Stimulated activated CD4-positive, alpha-beta T cell treated with anti-CD3 and anti-CD28 coated beads, Interleukin-2, amount 100 ng/mL, for 24 hours (primary cell): ENCODE measurements at places on chromosomes 12 and 14.

DNA sequence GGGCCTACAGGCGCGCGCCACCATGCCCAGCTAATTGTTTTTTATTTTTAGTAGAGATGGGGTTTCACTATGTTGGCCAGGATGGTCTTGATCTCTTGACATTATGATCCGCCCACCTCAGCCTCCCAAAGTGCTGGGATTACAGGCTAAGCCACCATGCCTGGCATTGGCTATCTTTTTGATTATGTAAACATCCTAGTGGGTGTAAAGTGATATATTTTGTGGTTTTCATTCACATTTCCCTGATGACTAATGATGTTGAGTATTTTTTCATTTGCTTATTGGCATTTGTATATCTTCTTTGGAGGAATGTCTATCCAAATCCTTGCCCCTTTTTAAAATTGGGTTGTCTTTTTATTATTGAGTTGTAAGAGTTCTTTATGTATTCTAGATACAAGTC lies 16.3 kb downstream of the CREBL2 start:
- no peak for DNase-seq

DNA sequence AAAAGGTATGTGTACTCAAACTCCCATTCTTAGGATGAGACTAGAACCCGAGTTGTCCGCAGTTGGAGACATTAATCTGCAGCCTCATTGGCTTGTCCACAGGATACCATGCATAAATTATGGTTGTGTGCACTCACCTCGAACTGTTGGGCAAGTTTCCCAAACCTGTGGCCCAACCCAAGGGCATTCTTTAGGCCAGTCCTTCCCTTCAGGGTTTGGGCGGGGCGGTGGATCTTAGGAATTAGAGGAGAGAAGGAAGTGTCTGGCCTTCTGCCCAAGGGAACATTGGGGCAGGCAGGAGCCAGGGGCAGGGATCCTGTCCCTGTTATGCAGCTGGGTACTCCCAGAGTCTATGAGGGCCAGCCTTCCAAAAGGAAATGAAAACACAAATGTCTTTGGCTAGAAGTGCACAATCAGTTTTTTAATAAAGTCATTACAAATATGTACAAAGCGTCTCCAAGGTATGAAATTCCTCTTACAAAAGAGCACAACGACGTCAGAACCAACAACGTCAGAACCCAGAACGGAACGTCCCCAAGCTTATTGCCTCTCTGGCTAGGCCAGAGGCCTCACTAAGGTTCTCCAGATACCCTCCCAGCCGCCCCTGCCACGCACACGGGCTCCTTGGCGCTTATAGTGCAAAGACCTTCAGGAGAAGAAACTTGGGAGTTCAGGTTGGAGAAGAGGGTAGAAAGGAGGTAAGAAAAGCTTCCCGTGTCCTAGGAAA lies 25.3 kb downstream of the HRK start:
- DNase-seq = no peak

- DNase-seq = no peak
Measured at GRCh38 chr14:67457782-67458181, 30.7 kb downstream of the TMEM229B start.

GRCh38 chr12:107843351-107844311 lies 69.1 kb downstream of the ASCL4 start:
- no peak for DNase-seq

DNA sequence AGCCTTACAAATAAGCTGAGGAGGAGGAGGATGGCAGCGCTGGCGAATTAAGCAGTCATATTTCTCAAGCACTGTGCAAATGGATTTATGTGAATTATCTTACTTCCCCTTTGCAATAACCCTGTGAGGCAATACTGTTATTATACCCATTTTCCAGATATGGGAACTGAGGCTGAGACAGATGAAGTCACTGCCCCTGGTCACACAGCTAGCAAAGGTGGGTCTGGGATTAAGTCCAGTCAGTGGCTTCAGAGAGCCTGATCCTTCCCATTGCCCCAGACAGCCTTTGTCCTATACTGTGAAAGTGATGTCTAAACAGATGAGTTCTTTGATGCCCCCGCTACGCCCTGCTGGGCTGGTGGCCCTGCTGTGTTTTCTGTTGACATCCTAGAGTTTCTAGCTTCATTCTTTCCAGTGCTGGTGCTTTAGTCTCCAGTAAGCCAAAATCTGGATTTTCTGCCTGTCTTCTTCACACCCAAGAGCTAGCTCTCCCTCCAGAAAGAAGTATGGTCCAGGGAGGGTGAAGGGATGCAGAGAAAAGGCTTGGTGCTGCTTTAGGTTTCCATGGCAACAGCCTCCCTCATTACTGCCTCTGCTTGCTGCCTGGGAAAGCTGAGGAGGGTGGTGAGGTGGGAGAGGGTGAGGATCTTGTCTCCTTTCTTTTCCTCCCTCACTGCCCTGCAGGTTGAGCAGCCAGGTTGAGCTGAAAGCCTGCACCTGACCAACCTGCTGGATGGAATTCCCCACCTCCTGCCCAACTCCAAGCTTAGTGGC lies 30.7 kb downstream of the TMEM63C start:
- no peak for DNase-seq

DNA sequence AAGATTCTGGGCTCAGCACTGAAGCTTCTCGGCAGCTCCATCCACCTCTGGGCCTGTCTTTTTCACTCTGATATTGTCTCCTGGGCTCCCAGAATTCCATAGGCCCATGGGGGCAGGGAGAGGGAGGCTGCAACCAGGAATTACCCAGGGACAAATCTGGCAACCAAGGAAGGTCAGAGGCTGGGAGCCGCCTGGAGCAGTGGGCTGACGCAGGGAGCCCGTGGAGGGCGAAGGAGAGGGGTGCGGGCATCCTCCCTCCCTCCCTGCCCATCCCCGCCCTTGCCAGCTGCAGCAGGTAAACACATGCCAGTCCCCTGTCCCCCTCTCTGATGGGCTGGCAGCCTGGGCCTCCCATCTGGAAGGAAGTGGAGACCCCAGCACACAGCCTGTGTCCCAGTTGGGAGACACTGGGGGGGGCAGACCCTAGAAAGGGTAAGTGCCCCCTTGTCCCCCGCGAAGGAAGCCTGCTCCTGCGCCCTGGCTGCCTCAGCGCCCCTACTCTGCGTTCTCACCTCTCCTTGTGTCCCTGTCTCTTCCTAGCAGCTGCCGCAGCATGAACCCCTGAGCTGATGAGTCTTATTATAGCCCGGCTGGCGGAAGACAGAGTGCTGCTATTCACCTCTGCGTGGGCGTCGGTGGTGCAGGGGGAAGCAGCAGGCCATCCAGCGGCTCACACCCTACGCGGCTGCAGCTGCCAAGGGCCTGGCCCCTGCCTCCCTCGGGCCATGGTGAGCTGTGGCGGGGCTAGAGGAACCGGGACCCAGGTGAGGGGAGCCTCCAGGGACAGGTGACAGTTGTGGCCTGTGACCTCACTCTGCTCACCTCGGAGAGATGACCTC lies 6.7 kb downstream of the LRTM2 start:
- DNase-seq = no peak

DNA sequence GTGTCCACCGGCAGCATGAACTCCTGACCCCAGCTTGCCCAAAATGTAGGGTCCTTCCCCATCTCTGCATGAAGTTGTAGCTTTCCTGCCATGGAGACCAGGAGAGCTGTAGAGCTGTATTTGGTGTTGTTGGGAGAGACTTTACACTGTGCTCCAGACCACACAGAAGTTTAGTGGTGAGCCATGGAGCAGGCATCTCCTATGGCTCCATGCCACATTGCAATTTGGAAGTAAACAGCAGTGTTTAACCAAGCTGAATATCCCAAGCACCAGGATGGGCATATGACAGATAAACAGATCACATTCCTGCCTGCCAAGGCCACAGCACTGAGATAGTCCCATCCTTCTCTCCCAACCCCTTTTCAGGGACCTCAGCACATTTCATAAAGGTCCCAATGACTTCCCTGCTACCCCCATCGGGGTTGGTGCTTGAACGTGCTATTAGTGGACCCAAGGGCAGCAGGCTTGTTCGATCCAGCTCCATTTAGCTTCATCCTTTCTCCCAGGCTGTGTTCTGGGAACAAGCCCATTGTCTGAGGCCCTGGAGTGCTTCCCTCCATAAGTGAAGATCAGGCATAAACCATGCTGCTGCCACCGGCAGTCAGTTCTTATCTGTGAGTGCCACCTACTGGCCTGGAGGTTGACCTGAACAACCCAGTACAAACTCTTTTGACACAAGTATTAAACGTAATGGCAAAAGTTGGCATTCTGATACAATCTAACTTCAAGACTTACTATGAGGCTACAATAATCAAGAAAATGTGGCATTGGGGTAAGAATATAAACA lies 172.3 kb upstream of the ATXN7L3B start:
- DNase-seq = peak; percentile 13

GRCh38 chr12:31877884-31878283 lies 81.3 kb upstream of the RESF1 start:
- no peak for DNase-seq

DNA sequence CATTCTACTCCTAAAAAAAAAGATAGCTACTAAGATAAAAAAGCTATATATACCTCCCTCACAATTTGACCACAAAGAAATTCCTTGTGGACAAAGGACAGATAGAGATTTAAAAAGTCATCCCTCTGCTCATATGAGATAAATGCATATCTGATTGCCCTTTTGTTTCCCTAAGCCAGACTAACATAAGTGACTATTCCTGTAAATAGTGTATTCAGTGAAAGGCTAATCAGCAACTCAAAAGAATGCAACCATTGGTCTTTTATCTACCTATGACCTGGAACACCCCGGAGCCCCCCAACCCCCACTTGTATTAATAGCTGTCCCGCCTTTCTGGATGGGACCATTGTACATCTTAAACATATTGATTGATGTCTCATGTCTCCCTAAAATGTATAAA lies 6.3 kb upstream of the TMPO start:
- no peak for DNase-seq

GRCh38 chr12:71108355-71108754 lies 49.4 kb downstream of the TSPAN8 start:
- DNase-seq = no peak

- no peak for DNase-seq
Measured at GRCh38 chr12:125454786-125455480, 389.7 kb downstream of the AACS start.

- no peak for DNase-seq
Measured at GRCh38 chr12:6548966-6549683, 6.7 kb downstream of the IFFO1 start.

DNA sequence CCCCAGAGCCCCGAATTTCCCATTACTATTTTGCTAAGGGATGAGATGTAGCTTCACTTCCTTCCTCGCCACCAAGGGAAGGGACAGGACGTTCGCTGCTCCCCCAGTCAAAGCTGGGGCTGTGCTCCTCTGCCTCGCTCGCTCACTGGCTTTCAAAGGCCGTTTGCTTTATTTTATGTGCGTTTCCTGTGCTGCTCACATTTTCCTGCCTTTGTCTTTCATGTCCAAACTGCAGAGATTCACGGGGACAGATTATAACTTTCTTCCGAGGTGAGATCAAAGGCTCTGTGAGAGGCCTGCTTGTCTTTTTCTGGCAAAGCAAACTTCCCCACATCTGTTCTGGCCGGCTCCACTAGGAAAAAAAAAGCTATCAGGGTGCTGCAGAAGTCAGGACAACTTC lies 76.0 kb upstream of the FZD10 start:
- no peak for DNase-seq

- no peak for DNase-seq
Measured at GRCh38 chr12:123571343-123571813, 13.0 kb upstream of the TMED2 start.

DNA sequence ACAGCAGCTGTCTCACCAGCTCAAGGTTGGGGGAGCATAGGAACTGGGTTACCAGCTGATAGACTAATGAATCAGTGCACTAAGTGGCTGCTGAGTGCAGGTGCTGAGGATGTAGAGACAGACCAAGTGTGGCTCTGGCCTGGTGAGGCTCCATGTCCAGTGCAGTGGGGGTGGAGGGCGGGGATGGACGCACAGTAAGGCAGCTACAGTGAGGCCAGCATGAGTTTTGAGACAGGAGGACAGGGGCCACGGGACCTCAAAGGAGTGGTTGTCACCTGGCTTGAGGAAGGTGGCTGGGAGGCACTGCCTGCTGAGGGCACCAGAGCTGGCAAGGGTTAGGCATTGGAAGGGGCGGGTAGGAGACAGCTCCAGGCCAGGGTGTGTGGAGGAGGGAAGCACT lies 37.0 kb downstream of the SYNE3 start:
- no peak for DNase-seq

DNA sequence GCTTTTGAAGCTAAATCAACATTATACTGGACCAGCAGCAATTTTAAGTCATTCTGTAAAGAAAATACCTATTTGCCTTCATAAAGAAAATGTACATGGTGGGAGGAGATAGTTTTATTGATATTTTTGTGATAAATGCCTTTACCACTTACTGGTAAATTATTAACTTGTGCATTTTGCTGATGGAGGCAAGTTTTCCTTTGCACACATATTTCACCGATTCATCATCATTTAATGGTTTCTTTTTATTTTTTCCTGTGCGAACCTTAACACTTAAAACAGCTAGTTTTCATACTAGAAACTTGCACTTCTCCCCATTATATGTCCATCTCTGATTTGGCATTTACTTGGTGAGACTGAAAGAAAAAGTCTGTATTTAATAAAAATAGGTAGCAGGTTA lies 239.3 kb downstream of the TRHDE start:
- DNase-seq = no peak

GRCh38 chr14:104791425-104791824 lies 4.1 kb downstream of the AKT1 start:
- DNase-seq = no peak

DNA sequence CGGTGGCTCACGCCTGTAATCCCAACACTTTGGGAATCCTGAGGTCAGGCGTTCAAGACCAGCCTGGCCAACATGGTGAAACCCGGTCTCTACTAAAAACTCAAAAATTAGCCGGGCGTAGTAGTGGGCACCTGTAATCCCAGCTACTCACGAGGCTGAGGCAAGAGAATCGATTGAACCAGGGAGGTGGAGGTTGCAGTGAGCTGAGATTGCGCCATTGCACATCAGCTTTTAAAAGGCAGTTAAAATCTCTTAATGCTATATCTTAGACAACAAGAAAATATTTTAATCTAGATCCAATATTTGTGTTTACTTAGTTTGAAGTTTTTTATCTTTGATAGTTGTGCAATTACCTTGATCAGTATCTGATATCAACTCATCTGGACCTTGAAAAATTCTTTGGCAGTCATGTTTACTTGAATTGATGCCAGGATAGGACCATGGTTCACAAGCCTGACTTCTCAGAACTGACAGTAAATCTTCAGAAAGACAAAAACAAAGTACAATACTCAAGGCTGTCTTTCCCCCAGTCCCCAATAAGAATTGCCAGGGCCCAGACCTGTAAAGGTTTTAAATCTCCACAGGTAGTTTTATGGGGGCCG lies 135.0 kb upstream of the AEBP2 start:
- DNase-seq = no peak

DNA sequence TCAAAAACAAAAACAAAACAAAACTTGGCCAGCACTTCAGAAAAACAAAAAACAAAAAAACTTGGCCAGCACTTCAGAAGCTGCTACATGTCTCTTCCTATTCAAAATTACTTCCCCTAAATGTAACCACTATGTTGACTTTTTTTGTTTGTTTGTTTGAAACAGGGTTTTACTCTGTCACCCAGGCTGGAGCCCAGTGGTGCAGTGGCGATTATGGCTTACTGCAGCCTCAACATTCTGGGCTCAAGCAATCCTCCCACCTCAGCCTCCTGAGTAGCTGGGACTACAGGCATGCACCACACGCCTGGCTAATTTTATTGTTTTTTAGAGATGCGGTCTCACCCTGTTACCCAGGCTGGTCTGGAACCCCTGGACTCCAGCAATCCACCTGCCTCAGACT lies 38.0 kb upstream of the PPP4R3A start:
- no peak for DNase-seq

- DNase-seq = no peak
Measured at GRCh38 chr14:102164241-102164641, 24.5 kb downstream of the WDR20 start.

- DNase-seq = no peak
Measured at GRCh38 chr12:3193131-3193530, 116.0 kb downstream of the TSPAN9 start.
